ENCODE measurements at places on chromosomes 2 and 18.
A peak's percentile ranks its signal among the peaks of the same experiment; 100 is the strongest.

- DNase-seq = no peak
Observed at GRCh38 chr2:21928292-21928691, 804.5 kb downstream of the TDRD15 start.

- no peak for DNase-seq
Observed at GRCh38 chr18:75915941-75916623, 488.6 kb upstream of the SMIM21 start.

DNA sequence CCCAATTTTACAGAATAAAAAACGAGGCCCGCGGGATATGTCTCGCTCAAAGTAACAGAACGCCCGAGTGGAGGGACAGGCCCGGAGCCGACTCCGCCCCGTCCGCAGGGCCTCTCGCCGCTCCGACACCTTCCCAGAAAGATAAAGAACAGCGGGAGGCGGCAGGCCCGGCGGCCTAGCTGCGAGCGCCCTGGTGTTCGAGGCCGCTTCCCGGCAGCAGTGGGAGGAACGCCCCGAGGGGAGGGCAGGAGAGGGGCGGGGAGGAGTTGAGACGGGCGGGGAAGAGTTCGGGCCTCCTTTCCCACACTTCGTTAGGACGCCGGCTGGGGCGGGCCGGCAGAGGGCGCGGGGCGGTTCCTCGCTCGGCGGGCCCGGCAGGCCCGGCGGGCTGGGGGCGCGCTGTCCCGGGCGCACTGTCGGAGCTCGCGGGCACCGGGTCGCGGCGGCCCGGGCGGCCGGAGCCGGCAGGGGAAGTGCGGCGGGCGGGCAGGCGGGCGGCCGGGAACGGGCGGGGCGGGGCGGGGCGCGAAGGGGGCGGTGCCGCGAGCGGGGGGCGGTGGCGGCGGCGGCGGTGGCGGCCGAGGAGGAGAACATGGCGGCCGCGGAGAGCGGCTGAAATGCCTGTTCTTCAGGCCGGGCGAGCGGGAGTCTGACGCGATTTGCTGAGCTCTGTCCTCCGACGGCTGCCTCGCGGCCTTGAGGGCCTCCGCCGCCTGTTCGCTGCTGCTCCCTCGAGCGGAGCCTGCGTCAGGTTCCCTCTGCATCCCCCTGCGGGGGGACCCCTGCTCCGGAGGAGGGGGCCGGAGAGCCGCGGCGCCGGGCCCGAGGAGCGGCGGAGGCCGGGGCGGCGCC, at the start of gene NCOA1:
Gene NCOA1, plus strand, starts transcription at position 565 of the 852 bp plus-strand sequence. CDS start 167,424 bp downstream, outside the sequence.
- peak; percentile 95 for DNase-seq

- DNase-seq = peak; percentile 35
Observed at GRCh38 chr2:128727914-128728313, 409.2 kb upstream of the HS6ST1 start.

DNA sequence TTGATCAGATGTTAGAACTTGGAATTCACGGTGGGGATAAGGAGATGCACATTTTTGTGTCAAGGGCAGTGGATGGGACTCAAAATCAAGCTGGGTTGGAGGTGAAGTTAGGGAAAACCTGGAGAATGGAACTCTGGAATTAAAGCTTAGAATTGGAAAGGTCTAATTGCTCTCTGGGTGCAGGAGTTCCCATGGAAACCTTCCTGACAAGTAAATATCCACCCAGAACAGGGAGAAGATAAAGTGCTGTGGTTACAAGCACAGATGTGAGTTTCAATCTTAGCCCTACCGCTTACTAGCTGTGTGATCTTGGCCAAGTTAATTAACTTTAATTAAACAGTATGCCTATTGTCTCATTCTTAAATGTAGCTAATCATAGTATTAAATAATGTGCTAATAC, 71.3 kb upstream of the TCF7L1 start:
- DNase-seq = no peak

GRCh38 chr2:233938676-233939370, 21.6 kb downstream of the TRPM8 start:
- DNase-seq = no peak

- no peak for DNase-seq
Observed at GRCh38 chr2:30910686-30911085, 103.4 kb upstream of the CAPN13 start.

- DNase-seq = no peak
Observed at GRCh38 chr2:161983866-161984265, 90.1 kb downstream of the DPP4 start.

DNA sequence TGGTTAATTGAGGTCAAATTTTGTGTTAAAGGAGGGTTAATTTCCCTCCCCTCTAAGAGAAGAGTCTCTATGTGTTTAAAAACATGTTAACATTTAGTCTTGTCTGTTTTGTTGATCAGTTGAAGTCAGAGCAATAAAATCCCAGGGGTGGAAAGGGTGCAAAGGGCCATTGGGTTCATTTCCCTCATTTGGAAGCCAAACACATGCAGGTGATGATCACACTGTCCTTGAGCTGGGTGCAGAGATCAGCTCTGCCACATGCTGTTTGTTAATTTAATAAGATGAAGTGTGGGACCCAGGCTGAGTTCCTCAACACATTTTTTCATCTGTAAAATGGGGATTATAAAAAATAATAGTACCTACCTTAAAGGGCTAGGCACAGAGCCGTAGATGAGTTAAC, 260.9 kb downstream of the LPIN1 start:
- no peak for DNase-seq

Data from psoas muscle (tissue), 8 donors.